Kidney (tissue), 22 donors: ENCODE measurements at places on chromosomes 1 and 21. TPM values are rescaled to one million over a fixed set of nuclear protein-coding genes. Genes with fewer than 3 reads are reported as not detected.

ADAM30 gene
- not detected for polyA plus RNA-seq

LENEP gene
- not detected for polyA plus RNA-seq

LCE1D gene
- not detected for polyA plus RNA-seq

RGS7 gene
- polyA plus RNA-seq: 3.6 TPM

FHAD1 gene
- 0.84 TPM for polyA plus RNA-seq

DISC1 gene
- polyA plus RNA-seq: 0.80 TPM

COG2 gene
- polyA plus RNA-seq: 17.9 TPM

FCRL6 gene
- 0.45 TPM for polyA plus RNA-seq

HPCA gene
- 1.2 TPM for polyA plus RNA-seq

VSIG8 gene
- 8.1 TPM for polyA plus RNA-seq

FCRL4 gene
- polyA plus RNA-seq: not detected

FMO1 gene
- polyA plus RNA-seq: 116 TPM

TINAGL1 gene
- 171 TPM for polyA plus RNA-seq

NID1 gene
- 7.4 TPM for polyA plus RNA-seq

TRABD2B gene
- polyA plus RNA-seq: 19.8 TPM

BCAR3 gene
- polyA plus RNA-seq: 28.4 TPM

AADACL4 gene
- 0.58 TPM for polyA plus RNA-seq

PTCH2 gene
- 0.24 TPM for polyA plus RNA-seq

SLC30A2 gene
- 26.8 TPM for polyA plus RNA-seq

CFHR4 gene
- not detected for polyA plus RNA-seq

CYB5RL gene
- polyA plus RNA-seq: 3.9 TPM

TACSTD2 gene
- 127 TPM for polyA plus RNA-seq

SPRR2G gene
- polyA plus RNA-seq: not detected

KRTAP19-1 gene
- not detected for polyA plus RNA-seq

A3GALT2 gene
- not detected for polyA plus RNA-seq

IL24 gene
- not detected for polyA plus RNA-seq

CELA2B gene
- not detected for polyA plus RNA-seq

CRYAA gene
- 28.6 TPM for polyA plus RNA-seq

PROX1 gene
- polyA plus RNA-seq: 0.92 TPM

MSH4 gene
- not detected for polyA plus RNA-seq

TFF2 gene
- not detected for polyA plus RNA-seq

OR6N1 gene
- not detected for polyA plus RNA-seq

CRP gene
- not detected for polyA plus RNA-seq

UBL4B gene
- polyA plus RNA-seq: not detected
